Activated naive CD4-positive, alpha-beta T cell treated with anti-CD3 and anti-CD28 coated beads, Interleukin-2, amount 50 U/mL, for 72 hours (primary cell): ENCODE measurements at places on chromosomes 6 and 20.
A peak's percentile ranks its signal among the peaks of the same experiment; 100 is the strongest.

DNA sequence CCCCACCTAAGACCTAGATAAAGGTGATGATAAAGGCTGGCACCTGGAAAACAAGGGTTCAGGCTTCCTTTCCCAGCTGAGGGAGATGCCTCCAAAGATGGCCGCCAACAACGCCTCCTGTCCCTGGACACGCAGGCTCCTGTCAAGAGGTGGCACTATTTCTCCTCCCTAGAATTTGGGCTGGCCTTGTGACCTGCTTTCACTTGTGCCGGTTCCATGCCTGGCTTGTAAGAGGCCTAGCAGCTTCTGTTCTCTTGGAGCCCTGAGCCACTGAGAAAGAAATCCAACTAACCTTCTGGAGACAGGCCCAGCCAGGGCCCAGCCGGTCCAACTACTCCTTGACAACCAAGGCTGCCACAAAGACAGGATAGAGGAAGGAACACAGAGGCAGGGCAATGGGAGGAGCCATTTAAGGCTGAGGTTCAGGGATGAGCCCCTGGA, 60.2 kb upstream of the RALY start:
- peak; percentile 56 for DNase-seq

DNA sequence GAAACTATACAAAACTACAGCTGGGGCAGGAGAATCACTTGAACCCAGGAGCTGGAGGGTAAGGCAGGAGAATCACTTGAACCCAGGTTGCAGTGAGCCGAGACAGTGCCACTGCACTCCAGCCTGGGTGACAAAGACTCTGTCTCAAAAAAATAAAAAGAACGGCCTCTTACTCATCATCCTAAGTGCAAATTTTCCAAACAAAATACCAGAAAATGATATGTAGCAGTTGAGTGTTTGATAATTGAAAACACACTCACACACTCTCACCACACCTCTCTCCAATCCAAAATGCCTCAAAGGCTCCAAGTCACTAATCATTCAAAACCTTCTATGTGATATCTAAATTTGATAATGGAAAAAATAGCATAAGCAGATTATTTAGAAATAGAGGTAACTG, 198.6 kb upstream of the SHLD1 start:
- no peak for DNase-seq

DNA sequence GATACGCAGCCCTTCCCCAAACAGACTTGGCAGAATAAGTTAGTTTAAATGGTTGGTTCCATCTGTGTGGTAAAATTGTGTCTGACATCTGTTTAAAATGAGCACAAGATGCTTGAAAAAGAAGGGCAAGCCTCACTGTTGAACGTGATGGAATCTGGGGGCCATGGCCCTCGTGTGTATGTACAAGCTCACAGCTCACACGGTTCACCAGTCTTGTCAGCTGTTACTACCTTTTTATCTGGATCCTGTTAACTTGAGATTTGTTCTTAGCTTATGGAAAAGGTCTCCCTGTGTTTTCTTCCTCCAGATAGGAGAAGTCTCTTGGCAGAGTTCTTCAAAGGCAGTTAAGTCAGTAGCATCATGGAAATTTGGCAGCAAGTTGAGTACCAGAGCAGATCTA, 270.6 kb downstream of the KHDC1L start:
- no peak for DNase-seq

- no peak for DNase-seq
These were observed 86.4 kb upstream of the POU3F2 start for GRCh38 chr6:98747960-98748359.

DNA sequence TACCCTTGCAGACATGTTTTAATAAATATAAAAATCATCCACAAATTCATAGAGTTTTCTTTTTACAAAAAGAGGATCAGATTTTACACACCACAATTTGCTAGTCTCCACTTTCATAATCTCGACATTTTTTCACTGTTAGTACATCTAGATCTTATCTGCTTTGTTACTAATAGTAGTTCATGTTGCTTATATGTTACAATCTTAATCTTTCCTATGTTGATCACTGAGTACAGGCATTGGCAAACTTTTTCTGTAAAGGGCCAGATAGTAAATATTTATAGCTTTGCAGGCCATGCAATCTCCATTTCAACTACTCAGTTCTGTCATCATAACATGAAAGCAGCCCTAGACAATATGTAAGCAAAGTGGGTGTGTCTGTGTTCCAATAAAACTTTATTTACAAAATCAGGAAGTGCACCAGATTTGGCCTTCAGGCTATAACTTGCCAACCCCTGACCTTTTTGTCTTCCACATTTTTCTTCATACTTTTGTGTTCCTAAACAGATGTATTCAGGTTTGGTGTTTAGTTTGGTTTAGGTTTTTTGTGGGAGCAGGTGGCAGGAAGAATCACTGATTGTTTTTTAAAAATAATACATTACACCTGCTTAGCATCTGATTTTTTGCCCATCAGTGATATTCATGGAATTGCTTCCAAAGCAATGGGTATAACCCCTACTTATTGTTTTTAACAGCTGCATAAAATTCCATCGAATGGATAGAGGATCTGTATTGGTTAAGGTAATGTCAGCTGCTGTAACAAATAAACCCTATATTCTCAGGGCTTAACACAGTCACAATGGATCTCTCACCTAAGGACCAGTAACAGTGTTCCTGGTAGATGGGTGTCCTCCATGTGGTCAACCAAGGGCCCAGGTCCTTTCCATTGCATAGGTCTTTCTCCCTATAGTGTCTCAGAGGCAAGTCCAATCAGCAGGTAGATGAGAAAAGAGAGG, 61.2 kb downstream of the EYA2 start:
- no peak for DNase-seq

DNA sequence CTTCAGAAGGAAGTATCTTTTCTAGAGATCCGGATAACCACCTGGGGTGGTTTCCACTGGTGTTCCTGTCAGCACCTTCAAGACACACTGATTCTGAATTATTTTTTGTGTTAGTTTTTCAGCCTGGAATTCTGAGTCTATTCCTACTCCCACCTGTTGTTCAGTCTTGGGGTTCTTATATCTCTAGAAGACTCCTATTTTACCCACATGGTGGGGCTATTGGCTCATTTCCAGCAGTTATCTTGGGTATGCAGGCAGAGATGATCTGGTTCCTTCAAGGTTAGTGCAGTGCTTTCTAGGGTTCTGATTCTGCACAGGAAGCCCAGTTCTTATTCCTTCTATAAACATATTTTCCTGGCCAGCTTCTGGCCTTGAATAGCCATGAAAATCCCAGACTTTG, 175.6 kb upstream of the PDE7B start:
- no peak for DNase-seq

- DNase-seq, result no peak
These were observed 27.5 kb downstream of the TOX2 start for GRCh38 chr20:43942201-43942590.

- no peak for DNase-seq
These were observed 154.8 kb downstream of the RPS12 start for GRCh38 chr6:132969196-132969595.

- DNase-seq, result no peak
These were observed 12.4 kb downstream of the MTHFD1L start for GRCh38 chr6:150877928-150878327.

GRCh38 chr6:111107589-111107988, 20.3 kb downstream of the SLC16A10 start:
- no peak for DNase-seq

- DNase-seq, result no peak
These were observed 240.9 kb downstream of the PHACTR1 start for GRCh38 chr6:12957321-12958051.

DNA sequence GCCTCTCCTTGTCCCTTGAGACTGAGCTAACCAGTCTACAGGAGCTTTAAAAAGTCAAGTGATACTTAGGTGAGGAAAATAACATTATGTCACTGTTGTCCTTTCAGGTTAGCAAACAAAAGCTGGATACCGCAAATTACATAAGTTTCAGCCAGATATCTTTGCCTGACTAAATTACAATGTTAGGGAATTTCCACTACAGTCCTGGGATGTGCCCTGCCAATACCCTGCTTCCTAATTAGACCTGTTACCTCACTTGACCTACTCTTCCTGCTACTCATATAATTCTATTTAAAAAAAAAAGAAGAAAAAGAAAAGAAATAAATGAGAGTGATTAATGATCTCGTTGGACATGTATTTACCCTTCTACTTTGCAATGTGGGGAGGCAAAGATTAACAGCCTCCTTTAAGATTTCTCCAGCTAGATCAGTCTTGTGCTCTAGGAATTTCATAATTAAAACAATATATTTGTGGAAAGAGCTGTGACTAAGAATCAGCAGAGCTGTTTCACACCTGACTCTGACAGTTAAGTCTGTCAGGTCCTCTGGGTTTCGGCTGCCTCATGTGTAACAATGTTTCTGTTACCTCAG, 318.9 kb downstream of the HDGFL1 start:
- no peak for DNase-seq

GRCh38 chr6:154757352-154758050, 24.3 kb downstream of the SCAF8 start:
- no peak for DNase-seq

GRCh38 chr6:56915832-56916231, 39.1 kb upstream of the BEND6 start:
- DNase-seq, result no peak

DNA sequence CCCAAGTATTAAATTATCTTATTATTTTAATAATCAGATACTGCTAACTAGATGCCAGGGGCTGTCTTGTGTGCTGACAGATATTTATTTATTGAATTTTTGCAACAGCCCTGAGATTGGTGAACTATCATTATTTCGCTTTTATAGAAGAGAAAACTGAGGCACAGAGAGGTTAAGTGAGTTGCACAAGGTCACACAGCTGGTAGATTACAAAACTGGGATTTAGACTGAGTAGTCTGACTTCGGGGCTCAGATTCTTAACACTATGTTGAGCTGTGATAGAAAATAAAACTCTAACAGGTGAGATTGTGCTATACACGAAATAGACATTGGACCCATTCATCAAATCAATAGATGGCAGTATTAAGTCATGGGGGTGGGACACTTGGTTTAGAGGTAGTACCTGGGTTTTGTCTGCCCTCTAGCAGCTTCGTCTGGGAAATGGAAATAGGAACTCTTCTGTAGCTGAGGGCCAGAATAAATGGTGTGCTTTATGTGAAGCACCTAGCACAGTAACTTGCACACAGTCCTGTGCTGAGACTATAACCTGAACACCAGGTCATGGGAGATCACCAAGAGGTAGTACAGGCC, 113.4 kb downstream of the B3GAT2 start:
- no peak for DNase-seq

DNA sequence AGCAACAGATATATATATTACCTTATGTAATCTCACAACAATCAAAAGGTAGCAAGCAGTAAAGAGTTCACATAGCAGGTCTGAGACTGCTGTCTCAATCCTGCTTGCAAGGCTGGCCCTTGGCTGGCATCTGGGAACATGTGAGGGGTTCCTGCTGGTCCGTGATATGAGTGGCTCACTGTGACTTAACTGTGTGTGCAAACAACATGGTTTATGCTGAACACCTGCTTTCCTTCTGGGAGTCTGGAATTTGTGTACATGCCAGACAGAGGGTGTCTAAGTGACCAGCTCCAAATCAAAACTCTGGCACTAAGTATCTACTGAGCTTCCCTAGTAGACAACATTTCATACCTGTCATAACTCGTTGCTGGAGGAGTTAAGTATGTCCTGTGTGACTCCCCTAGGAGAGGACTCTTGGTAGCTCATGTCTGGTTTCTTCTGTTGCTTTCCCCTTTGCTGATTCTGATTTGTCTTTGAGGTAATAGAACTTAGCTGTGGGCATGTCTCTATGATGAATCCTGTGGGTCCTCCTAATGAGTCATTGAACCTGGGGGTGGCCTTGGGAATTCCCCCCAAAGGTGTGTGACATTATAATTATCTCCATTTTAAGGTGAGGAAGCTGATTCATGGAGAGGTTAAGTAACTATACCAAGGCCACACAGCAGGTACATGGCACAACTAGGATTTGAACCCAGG, 131.6 kb upstream of the NEDD9 start:
- DNase-seq, result peak; percentile 70

- no peak for DNase-seq
These were observed 77.4 kb upstream of the CEP162 start for GRCh38 chr6:84304881-84305280.
